AG08396 (cell line): ENCODE measurements at places on chromosomes 1 and 21.

DNA sequence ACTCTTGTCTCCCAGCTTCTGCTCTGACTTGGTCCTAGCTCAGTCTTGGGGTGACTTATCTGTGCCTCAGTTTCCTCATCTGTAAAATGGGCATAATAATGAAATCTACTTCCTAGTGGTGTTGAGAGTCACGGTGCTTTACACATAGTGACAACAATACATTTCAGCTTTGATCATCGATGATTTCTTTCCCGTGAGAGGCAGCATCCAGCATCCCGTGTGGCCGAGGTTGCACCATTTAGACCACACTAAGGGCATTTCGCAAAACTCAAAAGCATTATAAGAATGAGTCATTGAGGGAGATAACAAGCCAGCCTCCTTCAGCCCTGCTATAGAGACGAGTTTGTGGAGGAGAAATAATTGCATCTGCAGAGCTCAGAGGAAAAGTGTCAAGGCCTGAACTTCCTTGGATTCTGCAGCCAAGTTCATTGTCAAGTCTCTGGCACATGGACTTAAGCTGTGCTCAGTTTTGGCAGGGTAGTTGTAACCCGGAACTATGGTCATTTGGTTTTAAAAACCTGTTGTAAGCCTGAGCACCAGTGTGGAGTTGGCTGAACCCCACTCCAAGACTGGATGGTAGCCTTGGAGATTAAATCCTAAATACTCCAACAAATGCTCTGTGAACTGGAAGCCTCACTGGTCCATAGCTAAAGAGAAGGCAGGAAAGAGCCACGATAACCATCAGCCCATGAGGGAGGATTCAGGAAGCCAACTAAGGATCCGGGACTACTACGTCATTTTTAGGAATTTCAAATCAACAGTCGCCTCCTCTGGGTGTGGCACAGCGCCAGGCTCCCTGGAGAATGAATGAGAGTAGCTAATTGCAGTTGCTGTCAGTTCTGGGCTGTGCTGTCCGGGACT is 64.2 kb downstream of the TCP10L start:
- DNase-seq = peak; percentile 83

DNA sequence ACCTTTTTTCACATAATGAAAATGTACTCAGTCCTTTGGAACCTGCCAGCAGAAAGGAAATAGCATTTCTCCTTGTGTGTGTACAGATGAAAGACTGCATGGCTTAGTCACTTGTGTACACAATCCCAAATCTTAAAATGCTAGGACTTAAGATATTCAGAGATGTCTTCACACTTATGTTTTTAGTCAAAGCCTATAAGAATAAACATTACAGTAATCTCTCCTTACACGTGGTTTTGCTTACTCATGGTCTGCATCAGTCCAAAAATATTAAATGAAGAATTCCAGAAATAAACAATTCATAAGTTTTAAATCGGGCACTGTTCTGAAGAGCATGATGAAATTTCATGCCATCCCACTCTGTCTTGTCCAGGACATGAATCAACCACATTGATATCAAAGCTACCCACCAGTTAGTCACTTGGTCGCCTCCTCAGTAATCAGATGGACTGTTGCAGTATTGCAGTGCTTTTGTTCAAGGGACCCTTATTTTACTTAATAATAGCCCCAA is 75.7 kb upstream of the RRP15 start:
- peak; percentile 50 for DNase-seq

DNA sequence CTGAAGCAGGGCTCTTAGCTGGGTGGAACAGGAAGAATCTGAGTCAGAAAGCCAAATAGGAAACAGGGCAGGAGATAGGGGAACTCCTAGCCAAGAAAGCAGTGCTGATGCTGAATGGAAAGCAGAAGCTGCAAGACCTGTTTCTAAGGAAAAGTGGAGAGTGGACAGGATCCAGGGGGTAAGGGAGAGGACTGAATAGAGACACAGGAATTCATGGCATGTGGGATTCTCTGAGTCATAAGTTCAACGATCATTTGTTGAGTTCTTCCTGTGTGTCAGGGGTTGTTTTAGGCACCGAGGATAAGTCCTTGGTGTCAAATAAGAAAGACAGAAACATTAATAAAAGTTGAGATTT is 153.8 kb upstream of the FGGY start:
- DNase-seq = peak; percentile 84

DNA sequence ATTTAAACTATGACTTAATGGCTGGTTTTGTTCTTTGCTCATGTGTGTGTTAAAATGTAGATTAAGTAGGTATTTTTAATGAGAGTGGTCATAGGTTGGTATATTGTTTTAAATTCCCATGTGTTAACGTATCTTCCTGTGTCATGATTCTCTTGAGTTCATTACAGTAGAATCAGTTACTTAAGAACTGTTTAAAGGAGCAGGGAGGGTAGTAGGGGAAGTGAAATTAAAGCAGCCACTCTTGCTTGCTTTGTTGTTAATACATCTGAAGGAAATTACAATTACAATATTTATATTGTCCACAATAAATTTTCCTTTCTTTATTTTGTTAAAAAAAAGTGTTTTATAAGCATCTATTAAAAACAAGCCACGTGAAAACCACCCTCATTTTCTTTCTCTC is 119.2 kb upstream of the KIAA1614 start:
- no peak for DNase-seq

- no peak for DNase-seq
Observed at GRCh38 chr1:219875860-219876259, 52.5 kb downstream of the SLC30A10 start.

GRCh38 chr1:231512147-231512698 is 16.2 kb upstream of the TSNAX start:
- DNase-seq = peak; percentile 21

GRCh38 chr1:207239874-207240273 is 81.6 kb upstream of the CD55 start:
- DNase-seq = no peak

DNA sequence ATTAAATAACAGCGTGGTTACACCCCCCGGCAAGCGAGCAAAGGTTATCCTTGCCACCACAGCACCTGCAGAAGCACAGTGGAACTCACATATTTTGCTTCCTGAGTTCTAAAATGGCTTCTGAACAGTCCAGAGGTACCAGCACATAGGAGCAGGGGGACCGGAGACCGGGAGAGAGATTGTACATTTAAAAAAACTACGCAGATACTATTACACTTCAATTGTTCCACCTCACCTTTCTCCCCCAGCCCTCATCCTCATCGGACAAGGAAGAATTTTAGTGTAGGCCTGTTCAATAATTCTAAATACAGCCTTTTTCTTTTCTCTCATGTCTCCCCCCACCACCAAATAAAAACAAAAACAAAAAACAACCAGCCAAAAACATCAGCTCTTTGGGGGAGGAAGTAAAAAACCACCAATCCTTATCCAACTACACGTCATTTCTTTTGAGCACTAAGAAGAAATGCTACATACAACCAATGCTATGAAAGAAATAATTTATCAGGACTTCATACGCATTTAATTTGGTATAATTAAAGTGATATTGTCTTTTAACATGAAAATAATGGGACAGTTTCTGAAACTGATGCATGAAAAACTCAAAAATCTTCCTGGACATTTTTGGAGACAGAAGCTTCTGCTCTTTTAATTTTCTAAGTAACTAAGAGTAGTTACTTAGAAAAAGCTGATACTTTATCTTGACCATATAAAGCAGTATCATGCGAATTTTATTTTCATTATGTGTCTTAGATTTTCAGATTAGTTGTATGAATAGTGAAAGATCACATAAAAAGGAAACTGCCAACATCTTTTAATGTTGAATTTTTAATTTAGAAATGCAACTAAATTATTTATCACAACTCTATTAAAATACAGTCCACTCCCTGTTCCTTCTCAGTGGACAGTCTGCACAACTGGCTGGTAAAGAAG is 9.1 kb downstream of the CDKN2C start:
- no peak for DNase-seq

GRCh38 chr1:245715970-245716369 is 561.2 kb downstream of the KIF26B start:
- peak; percentile 66 for DNase-seq

DNA sequence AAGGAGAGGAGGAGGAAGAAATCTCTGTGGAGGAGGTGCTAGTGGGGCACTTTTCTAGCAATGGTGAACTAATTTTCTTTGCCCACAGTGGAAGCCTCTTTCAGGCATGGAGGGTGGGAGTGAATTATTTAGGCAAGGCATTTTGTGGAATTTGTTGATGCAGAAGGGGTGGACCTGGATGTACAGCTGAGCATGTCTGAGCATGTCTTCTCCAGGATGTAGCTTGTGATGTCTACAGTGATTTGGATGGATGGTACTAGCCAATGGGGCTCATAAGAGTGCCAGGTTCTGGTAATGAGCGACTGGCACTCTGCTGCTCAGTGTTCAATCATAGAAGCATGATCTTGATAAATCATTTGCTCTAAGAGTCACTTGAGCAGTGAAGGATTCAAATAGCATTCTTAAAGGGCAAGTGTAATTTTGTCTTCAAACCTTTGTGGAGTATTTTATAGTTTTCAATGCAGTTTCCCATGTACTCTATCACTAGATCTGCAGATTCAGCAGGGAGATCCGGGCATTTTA is 153.9 kb upstream of the LMO4 start:
- no peak for DNase-seq

DNA sequence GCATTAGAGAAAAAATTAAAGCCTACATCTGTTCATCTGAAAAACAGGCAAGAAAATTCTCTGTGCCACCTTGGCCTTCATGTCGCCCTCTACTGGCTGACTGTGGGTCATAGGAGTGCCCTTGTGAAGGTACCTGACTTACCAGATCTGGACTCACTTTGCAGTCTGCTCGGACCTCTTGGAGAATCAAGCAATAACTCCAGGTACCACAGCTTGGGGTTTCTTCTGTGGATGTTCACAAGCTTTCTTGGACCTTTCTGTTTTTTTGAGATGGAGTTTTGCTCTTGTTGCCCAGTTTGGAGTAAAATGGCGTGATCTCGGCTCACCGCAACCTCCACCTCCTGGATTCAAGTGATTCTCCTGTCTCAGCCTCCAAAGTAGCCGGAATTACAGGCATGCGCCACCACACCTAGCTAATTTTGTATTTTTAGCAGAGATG is 2.4 kb upstream of the PRAMEF18 start:
- no peak for DNase-seq

GRCh38 chr1:12776801-12777557 is 3.4 kb downstream of the PRAMEF12 start:
- DNase-seq = no peak

DNA sequence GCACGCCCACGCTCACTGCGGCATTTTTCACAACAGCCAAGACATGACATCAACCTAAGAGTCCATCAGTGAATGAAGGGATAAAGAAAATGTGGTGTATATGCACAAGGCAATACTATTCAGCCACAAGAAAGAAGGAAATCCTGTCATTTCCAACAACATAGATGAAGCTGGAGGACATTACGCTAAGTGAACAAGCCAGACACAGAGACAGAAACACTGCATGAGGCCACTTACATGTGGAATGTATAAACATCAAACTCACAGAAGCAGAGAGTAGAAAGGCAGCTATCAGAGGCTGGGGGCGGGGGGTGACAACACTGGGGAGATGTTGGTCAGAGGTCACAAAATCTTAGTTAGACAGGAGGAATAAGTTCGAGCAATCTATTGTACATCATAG is 20.9 kb downstream of the TMPRSS2 start:
- DNase-seq = no peak

DNA sequence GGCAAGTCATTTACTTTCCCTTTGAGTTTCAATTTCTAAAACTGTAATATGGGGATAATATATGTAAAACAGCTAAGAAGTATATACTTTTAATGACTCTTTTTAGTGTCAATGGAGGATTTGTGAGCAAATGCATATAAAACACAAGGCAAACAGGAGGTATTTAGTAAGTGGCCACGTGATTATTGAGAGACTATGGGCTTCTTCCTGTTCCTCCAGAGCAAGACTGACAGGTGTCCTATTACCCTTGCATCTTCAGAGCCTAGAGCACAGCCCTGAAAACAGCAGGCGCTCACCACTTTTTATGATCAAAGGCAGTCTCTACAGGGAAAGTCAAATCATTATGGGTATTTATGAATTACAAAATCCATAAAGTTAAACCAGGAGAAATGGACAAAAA is 941 bp upstream of the ROR1 start:
- no peak for DNase-seq

GRCh38 chr1:82045221-82045620 is 244.5 kb downstream of the ADGRL2 start:
- no peak for DNase-seq

- peak; percentile 56 for DNase-seq
Observed at GRCh38 chr1:98794196-98794886, 132.8 kb downstream of the SNX7 start.

- DNase-seq = no peak
Observed at GRCh38 chr1:222034790-222035189, 292.9 kb upstream of the DUSP10 start.

DNA sequence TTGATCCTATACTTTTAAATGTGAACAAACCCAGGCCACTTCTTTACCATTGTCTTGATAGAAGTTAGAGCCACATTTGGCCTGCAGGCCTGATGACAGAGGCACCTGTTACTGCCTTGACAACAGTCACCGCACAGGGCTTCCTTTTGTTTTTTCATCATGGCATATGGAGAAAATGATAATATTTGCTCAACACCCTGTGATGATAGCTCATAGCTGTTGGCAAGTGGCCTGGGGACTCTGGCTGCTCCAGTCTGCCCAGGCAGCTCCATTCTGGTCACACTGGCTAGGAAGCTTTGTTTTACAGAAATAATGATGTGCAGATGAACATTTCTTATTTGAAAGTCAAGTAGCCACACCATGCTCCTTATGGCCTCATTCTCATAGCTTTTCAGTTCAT is 89.6 kb upstream of the GPR88 start:
- no peak for DNase-seq

DNA sequence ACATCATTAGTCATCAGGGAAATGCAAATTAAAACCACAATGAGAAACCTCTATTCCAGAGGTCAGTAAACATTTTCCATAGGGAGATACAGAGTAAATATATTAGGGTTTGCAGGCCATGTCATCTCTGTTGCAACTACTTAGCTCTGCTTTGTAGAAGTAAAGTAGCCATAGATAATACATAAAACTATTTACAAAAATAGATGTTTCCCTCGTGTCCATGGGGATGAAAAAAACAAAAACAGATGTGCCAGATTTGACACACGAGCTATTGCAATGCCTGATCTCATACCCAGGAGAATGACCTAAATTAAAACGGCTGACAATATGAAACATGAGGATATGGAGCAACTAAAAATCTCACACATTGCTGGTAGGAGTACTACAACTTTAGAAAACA is 17.3 kb downstream of the LTN1 start:
- DNase-seq = no peak

- DNase-seq = no peak
Observed at GRCh38 chr1:201358596-201358995, 18.9 kb downstream of the TNNT2 start.

- DNase-seq = no peak
Observed at GRCh38 chr1:55882931-55883330, 667.8 kb upstream of the USP24 start.

DNA sequence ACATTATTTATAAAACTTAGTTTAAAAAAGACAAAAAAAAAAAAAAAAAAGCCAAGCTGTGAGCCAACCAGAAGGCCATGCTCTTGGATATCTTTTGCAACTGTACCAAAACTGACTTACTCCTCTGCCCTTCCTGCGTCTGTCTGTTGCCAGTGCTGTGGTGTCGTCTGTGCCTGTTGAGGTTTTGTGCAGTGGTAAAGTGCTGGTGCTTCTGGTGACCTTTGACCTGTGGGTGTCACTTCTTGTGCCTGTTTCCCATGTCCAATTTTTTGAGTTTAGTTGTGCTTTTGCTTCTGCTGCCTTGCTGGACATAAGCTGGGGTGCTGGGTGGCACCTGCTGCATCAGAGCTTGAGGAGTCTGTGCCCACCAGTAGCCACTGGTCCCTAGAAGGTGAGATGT is 41.4 kb downstream of the RNF187 start:
- no peak for DNase-seq

GRCh38 chr1:193131266-193131860 is 9.5 kb downstream of the CDC73 start:
- DNase-seq = no peak
